Lower lobe of right lung (tissue), 2 donors: ENCODE measurements at places on chromosomes 2 and 18. TPM values are rescaled to one million over a fixed set of nuclear protein-coding genes. Genes with fewer than 3 reads are reported as not detected.

- DNase-seq, result no peak
Measured at GRCh38 chr2:71691747-71692441, 238.5 kb downstream of the DYSF start.

GRCh38 chr2:233053928-233054784, 6.0 kb upstream of the INPP5D start:
- DNase-seq, result peak; percentile 79

GRCh38 chr2:220117025-220117424, 489.6 kb downstream of the SLC4A3 start:
- DNase-seq, result no peak

DNA sequence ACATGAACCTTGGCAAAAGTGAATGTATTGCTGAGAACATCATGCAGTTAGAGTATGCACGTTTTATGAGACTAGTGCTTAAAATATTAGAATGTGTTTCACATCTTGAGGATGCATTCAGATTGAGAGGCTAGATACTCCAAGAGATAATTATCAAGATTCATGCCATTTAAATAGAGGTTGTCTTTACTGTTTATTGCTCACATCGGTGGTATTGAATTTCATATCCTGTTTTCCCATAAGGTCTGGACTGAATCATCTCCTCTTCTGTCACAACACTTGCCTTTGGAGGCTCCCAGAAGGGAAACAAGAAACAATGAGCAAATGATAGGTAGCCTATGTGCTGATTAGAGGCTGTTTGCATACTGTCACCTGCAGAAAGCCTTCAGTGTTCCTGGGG, 83.8 kb downstream of the CLHC1 start:
- DNase-seq, result no peak

NT5C1B gene
- total RNA-seq, result not detected

MYOM1 gene
- 5.0 TPM for total RNA-seq

DNA sequence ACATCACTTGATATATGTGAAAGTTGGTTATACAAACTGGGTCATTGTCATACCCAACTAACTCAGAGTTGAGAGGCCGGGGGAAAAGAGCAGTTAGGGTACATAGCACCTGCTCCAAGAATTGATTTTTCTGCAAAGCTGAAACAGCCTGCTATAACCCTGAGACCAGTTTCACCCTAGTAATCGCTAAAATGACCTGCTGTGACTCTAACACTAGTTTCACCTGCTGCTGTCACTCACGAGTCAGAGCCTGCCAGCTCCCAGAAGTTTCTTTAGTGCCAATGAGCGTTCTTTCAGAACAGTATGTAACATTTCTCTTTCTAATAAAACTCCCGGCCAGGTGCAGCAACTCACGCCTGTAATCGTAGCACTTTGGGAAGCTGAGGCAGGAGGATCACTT, 28.0 kb downstream of the SRSF7 start:
- no peak for DNase-seq

- DNase-seq, result no peak
Measured at GRCh38 chr2:16126517-16127275, 186.3 kb downstream of the MYCN start.

- no peak for DNase-seq
Measured at GRCh38 chr2:99181624-99182000, 628 bp downstream of the MRPL30 start.

DNA sequence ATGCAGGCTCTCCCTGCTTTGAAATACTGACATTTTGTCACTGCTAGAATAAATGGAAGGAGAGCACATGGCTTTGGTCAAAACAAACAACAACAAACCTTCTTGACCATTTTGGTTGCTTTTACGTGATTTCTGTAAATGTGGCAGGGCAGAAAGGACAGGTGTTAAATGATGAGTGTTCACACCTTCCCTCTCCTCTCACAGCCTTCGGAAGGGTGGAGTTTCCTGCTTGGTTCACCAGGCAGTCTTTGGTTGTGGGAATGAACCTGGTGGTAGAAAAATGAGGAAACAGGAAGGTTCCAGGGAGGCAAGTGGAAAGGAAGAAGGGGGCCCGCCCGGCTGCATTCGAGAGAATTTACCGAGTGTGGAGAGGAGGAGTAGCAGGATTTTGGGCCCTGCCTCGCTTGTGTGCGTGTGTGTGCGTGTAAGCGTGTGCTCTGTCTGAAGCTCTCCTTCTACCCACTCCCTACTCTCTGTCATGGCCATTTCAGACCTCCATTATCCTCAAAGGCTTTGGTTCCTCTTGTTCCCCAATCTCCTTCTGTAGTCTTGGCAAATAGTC, 23.7 kb upstream of the SPP2 start:
- no peak for DNase-seq

DNA sequence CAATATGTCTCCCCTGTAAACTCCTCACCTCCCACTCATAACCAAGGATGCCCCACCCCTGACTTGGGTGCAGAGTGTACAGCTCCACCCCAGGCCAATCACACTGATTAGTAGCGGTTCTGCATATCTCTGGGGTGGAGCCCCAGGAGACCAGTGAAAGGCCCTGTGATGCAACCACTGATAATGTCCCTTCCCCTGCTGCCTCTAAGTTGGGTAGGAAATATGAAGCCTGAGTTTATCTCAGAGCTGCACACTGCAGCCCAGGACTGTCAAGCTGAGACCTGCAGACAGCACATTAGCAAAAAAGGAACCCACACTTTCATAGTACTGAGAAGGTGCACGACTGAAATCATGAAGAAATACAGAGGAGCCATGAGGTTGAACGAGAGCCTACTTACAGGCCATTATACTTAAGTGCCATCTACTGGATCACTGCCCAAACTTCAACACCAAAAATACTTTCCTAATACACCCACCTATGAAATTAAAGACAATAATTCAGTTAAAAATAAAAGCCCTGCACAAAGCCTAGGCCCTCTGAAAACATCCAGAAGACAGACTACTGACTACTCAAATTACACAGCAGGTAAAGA, 455.4 kb upstream of the LRRTM4 start:
- DNase-seq, result no peak

DNA sequence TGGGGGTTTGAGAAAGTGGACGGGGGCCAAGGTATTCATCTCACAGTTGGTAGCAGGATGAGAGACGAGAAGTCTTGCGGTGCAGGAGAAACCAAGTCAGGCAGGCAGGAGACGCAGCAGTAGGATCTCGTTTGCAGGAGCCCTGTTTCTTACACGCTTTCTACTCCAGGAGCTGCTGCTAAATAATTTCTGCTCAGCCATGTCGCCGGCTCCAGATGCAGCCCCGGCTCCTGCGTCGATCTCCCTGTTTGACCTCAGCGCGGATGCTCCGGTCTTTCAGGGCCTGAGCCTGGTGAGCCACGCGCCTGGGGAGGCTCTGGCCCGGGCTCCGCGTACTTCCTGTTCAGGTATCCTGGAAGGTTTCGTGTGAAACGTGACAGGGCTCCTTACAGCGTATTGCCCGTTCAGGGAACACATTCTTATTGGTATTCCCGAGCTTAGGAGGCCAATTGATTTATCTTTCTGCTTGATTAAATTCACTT, 494 bp downstream of the ANKZF1 start:
- DNase-seq, result peak; percentile 82

GRCh38 chr2:149924028-149924427, 336.5 kb upstream of the MMADHC start:
- DNase-seq, result no peak

LRRTM4 gene
- 0.77 TPM for total RNA-seq

TNFAIP6 gene
- 2.1 TPM for total RNA-seq

GRCh38 chr2:168346725-168347477, 99.5 kb upstream of the STK39 start:
- peak; percentile 56 for DNase-seq

RUFY4 gene
- not detected for total RNA-seq

GRCh38 chr2:40034198-40034597, 255.1 kb upstream of the THUMPD2 start:
- DNase-seq, result no peak

DNA sequence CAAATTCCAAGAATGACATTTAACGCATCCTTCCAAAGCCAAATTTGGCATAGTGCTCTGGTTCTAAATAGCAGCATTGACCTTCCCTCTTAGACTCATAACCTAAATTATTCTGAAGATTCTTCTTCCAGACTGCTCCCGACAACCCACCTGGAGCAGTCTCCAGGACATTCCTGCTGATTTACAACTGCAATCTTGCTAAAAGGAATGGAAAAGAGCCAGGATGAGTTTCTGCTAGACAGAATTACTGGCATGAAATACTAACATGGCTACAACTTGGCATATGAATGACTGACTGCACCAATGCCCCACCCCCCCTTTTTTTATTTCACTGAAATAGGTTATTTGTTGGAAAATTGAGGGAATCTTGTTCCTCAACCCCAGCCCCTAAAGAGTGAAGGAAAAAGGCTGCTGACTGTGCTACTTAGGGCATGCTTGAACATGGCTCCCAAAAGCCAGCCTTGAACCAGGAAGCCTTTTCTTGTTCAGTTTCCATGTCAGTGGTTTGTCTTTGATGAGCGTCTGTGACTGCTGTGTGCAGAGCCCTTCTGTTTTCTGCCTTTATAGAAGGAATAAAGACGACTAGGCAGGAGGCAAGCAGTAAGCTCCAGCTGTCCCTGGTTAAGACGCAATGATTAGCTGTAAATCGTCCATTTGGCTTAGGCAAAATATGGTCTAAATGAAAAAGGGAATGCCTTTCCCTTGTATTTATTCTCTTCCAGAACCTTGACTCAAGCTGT, 47.4 kb upstream of the ITGB6 start:
- DNase-seq, result no peak

DNA sequence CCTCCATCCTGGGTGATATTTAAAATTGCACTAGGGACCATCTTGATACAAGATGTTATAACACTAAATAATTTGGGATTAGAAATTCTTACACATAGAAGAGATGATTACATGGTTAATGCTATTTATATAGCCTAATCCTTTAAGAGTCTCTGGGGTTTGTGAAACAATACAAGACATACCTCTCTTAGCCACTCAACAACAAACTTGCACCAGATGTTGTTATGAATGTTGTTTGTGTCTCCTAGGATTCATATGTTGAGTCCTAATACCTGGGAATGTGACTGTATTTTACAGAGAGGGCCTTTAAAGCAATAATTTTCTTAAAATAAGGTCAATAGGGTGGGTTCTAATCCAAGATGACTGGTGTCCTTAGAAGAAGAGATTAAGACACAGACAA, 678.3 kb downstream of the NYAP2 start:
- DNase-seq, result no peak

- peak; percentile 58 for DNase-seq
Measured at GRCh38 chr2:14626873-14627272, 5.6 kb upstream of the LRATD1 start.

DNA sequence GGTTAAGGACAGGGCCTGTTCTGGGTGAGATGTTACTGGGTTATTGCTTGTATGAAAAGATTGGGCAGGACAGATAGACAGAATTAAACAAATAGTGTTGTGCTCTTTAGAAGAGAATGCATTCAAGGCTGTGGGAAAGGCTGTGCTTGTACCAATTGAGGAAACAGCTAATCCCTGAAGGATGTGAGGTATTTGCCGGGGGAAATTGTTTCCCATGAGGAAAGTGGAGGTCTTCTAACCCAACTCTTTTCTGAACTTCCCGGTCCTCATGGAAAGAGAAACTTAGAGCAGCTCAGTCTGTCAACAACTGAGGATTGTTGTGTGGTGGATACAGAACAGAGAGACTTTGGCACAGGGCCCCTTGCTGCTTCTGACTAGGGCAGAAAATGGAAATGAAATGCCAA, 9.5 kb downstream of the SLC1A4 start:
- no peak for DNase-seq
